ENCODE measurements at places on chromosomes 13 and 19.
A peak's percentile ranks its signal among the peaks of the same experiment; 100 is the strongest.

DNA sequence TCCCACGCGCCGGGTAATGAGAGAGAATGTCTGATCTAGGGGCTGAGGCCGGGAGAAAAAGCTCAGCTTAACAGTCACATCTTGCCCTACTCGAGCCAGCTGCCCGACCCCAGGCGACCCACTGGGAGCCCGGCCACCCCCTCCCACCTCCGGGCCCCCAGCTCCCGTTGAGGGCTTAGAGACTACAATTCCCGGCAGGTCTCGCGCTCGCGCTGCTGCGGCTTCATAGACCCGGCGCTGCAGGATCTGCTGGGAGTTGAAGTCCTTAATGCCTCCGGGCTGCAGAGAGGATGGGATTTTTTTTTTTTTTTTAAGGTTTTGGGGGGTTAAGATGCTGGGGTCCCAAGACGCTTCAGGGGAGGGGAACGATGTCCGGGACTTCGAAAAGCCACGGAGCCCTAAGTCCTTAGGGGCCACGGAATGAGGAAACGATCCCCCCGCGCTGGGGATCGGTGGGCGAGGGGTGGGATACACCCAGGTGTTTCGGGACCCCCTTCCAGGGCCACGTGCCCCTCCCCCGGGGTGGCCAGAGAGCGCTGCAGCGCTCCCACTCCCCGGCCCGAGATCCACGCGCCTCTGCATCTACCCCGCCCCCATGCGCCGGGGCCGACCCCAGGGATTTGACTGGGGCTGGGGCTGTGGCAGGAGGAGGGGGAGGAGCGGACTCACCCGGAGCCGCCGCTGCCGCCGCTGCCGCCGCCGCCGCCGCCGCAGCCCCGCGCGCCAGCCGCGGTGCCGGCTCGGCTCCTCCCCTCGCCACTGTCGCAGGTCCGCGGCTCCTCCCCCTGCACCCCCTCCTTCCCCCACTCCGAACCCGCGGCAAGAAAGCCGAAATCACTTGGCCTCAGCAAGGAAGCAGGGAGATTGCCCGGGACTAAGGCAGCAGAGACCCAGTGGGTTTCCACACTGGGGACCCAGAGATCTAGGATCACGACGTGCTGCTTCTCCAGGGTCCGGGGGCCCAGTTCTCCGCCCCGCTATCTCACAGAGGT lies at the start of gene SYT3:
SYT3 (minus strand) TSS at position 761 of the 992 bp plus-strand sequence. CDS start 2,470 bp downstream, outside the sequence.
- no peak for DNase-seq

DNA sequence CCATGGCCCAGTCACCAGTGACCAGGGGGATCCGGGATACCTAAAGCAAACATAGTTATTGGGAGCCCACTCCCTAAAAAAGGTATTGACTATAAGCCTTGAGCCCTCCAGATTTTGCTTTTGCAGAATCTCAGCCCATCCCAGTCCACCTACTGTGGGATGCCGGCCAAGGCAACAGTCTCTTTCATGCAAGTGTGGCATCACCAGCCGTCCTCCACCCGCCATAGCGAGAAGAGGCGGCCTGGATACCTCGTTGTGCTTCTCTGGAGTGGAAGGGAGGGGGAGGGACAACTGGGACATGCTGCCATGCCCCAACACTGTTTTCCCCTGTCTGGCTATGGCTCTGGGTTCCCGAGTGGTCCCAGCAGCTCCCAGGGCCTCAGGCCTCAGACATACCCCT lies 123.4 kb downstream of the DPF1 start:
- DNase-seq, result no peak

DNA sequence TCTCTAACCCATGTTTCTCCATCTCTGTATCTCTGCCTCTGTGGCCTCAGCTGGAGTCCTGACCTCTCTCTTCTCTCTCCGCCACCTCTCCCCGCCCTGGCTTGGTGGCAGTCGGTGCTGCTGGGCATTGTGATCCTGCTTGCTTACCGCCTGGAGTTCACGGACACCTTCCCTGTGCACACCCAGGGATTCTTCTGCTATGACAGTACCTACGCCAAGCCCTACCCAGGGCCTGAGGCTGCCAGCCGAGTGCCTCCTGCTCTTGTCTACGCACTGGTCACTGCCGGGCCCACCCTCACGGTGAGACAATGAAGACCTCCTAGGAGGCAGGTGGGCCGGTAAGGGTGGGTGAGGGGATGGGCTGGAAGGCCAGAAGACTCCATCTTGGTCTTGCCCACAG lies 4.2 kb downstream of the PLPPR2 start:
- no peak for DNase-seq

GRCh38 chr19:41811981-41812380 lies 15.6 kb downstream of the CEACAM3 start:
- DNase-seq, result no peak

DNA sequence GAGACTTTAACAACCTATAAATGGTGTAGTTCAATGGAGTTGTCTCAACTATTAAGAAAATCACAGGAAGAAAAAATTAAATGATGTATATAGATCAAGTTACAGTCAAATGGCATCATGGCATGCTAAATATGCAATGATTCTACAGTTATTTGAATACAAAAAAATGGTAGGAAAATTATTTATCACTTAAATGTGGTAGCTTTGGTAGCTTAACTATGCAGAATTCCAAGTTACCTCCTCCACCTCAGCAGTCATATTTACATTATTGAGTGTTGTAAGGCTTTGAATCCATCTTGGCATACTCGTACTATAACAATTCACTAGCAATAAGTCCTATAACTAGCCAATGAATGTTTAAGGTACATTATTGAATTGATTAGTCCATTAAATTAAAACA lies 36.8 kb downstream of the CAB39L start:
- no peak for DNase-seq

DNA sequence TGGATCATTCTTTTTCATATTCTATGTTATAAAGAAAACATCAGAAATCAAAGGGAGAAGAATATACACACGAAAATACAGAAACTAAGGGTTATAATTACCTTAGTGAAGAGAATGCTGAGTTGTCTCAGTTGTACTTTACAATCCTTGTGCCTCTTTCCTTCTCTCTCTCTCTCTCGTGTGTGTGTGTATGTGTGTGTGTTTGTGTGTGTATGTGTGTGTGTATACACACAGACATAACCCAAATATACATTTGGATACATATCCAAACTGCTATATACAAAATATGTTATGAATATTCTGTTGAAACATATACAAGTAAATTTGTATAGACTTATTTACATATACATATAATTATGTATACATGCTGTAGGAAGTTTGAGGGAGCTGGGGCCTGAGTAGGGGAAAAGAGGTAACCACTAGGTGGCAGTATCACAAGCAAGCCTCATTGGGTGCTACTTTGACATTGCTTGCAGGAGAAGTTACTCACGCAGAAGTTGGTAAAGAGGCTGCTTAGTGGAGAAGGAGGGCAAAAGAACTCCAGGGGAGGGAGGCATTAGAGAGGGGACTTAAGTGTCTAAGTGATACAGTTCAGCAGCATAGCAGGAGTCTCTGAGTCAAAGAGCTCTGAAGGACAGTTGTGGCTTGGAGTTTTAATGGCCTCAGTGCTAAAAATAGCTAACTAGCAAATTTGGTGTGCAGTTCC lies 465.1 kb upstream of the PCDH20 start:
- no peak for DNase-seq

GRCh38 chr19:43460362-43461016 lies 4.9 kb downstream of the LYPD3 start:
- DNase-seq, result no peak

- no peak for DNase-seq
Observed at GRCh38 chr19:11887611-11888531, at the start of gene ZNF69. TSS of gene ZNF69 (plus strand) at chr19:11887782. CDS start at chr19:11887924, 142 bp downstream.

DNA sequence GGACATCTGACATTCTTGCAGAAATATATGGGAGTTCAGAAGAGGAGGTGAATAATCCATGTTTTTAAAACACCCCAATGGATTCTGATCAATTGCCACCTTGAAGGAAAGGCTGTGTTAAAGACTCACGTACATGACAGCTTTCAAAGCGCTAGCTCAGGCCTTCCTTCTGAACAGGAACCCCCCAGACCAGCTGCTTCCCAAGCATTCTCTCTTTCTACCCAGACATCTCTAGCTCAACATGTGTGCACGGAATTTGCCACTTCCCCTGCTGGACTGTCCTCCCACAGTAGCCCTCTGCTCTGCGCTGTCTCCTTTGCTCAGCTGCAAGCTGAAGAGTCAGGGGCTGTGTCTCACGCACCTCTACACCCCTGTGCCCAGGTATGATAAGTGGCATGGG lies 54.5 kb downstream of the STK24 start:
- DNase-seq, result no peak

- DNase-seq, result no peak
Observed at GRCh38 chr19:42185277-42185676, 32.2 kb downstream of the DEDD2 start.

DNA sequence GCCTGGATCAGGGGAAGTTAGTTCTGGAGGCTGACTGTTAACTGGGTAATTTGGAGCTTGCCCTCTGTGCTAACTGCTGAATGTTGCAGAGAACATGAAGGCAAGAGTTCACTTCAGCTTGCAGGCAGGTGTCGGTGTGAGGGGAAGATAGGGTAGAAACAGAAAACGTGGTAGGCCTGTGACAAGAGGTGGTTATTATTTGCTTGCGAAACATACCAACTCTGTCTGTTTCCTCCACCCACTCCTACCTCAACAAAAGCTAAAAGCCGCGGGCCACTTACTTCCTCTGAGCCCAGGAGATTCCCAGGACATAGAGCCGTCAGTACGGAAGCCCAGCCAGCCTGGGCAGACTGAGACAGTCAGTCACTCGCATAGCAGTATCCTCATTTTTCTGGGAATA lies 119.2 kb upstream of the ABCC4 start:
- DNase-seq, result no peak

- DNase-seq, result no peak
Observed at GRCh38 chr13:42258747-42259146, 13.2 kb upstream of the AKAP11 start.

DNA sequence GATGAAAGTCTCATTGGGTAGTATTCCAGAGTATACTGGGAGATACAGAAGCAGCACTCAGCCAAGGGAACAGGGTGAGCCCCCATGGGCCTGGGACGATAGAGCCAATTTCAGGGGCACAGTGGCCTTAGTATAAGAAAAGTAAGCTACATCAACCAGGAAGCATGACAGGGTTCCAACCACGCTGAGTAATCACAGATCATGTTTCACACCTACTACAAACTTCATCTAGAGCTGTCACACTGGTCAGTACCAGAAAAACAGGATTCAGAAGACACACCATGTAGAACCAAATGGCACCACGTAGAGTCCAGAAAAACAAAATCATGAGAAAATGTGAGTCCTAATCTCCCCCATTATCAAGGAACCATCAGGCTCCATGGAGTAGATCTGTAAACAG lies 1292.4 kb upstream of the MIR17HG start:
- DNase-seq, result peak; percentile 34

GRCh38 chr13:20403826-20404225 lies 121.8 kb downstream of the CRYL1 start:
- DNase-seq, result no peak

DNA sequence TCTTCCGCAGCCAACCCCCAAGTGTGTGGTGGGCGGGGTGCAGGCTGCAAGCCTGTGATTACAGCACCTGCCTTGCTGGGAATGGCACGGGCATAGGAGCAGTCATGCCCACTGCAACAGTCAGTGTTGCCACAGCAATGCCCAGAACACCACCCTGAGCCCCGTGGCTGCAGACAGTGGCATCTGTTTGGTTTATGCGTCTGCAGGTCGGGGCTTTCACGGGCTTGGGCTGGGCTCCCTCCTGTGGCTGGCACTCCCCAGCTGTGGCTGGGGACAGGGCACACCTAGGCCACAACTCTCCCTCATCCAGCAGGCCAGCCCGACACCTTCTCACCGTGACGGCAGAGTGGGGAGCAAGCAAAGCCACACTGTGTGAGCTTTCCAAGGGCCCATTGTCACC lies 115.3 kb upstream of the C1QTNF9B start:
- DNase-seq, result no peak

GRCh38 chr19:33815380-33816340 lies 19.0 kb downstream of the KCTD15 start:
- no peak for DNase-seq

GRCh38 chr19:6999933-7000332 lies 21.3 kb downstream of the MBD3L2B start:
- no peak for DNase-seq

DNA sequence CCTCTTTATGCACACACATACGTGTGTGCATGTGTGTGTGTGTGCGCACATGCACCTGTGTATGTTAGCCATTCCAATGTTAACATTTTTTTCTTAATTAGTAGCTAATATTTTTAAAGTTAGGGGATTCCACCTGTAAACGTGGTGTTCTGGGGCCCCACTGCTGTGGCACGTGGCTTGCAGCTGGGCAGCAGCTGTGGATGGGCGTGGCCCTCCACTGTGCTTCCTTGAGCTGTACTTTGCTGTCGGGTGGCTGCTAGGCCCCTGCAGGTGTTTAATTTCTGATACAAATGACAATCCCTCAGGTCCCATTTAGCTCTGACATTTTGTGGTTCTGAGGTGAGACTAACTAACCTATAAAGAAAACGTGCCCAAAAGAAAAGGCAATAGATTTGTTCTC lies 58.9 kb upstream of the GJB6 start:
- DNase-seq, result no peak

DNA sequence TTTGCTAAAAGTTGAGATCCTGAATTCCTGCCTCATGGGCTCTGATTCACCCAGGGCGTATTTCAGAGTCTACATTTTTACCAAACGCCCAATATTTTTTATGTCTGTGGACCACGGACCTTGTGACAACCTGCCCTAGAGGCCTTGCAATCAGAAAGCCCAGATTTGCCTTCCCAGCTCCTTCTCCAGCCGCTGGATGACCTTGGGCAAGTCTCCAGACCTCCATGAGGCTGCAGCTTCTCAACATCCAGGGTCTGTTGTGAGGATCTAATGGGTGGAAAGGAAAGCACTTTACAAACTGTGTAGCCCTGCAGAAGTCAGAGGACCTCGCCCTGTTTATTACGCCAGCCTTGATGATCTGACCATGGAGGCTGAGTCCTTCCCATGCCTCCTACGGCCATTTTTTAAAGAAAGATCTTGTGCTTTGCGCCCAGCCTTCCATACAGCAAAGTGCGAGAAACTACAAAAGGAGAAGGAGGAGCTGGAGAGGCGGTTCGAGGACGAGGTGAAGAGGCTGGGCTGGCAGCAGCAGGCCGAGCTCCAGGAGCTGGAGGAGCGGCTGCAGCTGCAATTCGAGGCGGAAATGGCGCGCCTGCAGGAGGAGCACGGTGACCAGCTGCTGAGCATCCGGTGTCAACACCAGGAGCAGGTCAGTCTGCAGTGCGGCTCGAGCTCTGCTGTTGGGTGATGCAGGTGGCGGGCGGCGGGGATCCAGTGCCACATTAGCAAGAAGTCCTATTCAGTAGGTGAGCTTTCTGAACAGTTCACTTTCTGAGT lies 115.6 kb downstream of the SLC7A1 start:
- DNase-seq, result peak; percentile 81

- DNase-seq, result no peak
Observed at GRCh38 chr19:33841685-33842084, 45.0 kb downstream of the KCTD15 start.

DNA sequence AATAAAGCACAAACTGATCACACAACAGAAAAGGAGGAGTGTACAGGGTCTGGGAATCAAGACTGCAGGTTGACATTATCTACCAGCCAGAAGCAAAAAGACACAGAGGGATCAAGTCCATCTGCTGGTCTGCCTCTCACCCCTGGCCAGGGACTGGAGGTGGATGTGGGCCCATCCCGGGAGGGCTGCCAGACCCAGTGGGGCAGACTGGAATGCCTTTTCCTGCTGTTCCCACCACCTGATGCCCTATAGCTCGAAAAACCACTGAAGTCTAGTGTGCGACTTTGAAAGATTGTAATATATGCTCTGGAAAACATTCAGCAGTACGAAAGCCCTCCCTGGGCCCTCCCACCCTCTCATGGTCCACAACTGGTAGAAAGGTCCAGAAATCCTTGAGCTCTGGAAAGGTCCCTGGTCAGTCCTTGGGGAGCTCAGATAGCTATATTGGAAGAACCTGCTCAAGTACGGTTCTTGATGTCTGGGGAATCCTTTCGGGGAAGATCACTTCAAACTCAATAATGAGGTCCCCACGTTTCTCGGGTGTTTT lies 2.6 kb downstream of the DNAJB1 start:
- no peak for DNase-seq
